ENCODE measurements at places on chromosomes 13 and 19.
A peak's percentile ranks its signal among the peaks of the same experiment; 100 is the strongest.

- DNase-seq, result no peak
These were observed 71.9 kb downstream of the OLFM4 start for GRCh38 chr13:53100394-53101063.

DNA sequence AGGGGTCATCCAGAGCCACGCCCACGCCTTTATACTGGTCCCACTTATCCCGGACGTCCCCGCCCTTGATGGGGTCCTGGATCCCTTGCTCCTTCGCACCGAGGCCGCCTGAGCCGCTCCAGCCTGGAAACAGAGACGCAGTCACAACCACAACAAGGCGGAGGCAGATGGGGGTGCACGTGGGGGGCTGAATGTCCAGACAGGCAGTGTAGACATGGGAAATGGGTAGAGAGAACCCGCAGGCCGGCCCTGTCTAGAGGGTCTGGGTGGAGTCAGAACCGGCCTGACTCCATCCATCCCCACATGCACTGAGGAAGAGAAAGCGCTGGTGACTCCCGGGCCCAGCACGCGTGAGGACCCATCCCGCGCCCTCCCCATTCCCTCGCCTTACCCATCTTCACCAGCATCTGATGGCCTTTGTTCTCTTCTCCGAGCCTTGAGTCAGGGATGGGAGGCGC is 23.0 kb downstream of the CHERP start:
- no peak for DNase-seq

DNA sequence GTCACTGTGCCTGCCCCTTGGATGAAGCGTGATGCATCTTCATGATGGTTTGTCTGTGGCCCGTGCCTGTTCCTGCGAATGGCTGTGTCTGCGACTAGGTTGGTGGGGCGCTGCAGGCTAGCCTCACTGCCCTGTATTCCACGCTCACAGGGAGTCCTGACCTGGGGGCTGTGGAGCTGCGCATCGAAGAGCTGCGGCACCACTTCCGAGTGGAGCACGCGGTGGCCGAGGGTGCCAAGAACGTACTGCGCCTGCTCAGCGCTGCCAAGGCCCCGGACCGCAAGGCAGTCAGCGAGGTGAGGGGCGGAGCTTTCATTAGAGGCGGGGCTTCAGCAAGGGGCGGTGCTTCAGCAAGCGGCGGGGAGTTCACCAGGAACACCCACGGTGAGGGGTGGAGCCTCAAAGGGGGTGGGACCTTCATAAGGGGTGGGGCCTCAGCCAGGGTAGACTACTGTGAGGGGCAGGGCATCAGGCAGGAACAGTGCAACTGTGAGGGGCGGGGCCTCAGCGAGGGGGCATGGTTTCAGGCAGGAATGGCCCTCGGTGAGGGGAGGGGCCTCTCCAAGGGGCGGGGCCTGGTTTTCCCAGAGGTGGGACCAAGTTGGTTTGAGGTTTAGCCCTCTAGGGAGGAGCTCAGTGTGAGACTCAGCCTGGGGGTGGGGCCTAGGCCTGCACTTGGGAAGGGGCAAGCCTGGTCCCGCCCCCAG is 17.2 kb downstream of the PKN1 start:
- peak; percentile 21 for DNase-seq

- no peak for DNase-seq
These were observed 48.4 kb downstream of the CYP4F22 start for GRCh38 chr19:15556634-15557181.

- no peak for DNase-seq
These were observed at the start of gene CYP4F2 for GRCh38 chr19:15897738-15898276. Gene CYP4F2, minus strand, starts transcription at chr19:15898074. Its CDS starts 463 bp downstream, at chr19:15897611.

All from CD4-positive, alpha-beta T cell treated with Interleukin-2 at 100 ng/mL for 4 hours (primary cell).